ENCODE measurements at places on chromosomes 2 and 18.

- DNase-seq = no peak
Observed at GRCh38 chr2:220270481-220271070, 643.1 kb downstream of the SLC4A3 start.

- peak; percentile 54 for DNase-seq
Observed at GRCh38 chr18:80147418-80148325, 38.6 kb downstream of the ADNP2 start.

GRCh38 chr2:205032093-205032551 lies 486.8 kb downstream of the PARD3B start:
- no peak for DNase-seq

DNA sequence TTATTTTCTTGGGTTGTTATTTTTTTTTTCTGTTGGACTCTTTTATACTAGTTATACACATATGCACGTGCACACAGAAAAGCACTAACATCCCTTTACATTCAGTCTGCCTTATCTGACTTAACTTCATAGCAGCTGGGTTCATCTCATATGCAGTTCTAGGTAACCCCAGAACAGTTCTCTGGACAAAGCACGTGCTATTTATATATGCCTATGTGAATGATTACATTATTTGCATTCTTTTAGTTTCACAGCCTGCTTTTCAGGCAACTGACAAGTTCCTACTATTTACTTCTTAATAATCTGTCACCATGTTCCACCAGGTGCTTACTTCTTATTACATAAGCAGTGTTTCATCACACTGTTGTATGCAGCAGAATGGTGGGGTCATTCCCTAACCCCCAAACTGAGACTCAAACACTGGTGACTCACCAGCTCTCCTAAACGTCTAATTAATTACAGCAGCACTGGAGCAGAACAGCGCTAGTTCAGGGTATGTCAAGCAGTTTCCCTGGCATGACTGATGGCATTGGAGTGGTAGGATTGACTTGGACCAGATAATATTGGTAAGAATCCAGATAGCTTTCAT lies 372.8 kb downstream of the CLIP4 start:
- peak; percentile 58 for DNase-seq

- DNase-seq = no peak
Observed at GRCh38 chr2:165563468-165564225, 94.1 kb downstream of the CSRNP3 start.

- peak; percentile 76 for DNase-seq
Observed at GRCh38 chr2:109438773-109439389, 174.9 kb downstream of the SEPTIN10 start.

DNA sequence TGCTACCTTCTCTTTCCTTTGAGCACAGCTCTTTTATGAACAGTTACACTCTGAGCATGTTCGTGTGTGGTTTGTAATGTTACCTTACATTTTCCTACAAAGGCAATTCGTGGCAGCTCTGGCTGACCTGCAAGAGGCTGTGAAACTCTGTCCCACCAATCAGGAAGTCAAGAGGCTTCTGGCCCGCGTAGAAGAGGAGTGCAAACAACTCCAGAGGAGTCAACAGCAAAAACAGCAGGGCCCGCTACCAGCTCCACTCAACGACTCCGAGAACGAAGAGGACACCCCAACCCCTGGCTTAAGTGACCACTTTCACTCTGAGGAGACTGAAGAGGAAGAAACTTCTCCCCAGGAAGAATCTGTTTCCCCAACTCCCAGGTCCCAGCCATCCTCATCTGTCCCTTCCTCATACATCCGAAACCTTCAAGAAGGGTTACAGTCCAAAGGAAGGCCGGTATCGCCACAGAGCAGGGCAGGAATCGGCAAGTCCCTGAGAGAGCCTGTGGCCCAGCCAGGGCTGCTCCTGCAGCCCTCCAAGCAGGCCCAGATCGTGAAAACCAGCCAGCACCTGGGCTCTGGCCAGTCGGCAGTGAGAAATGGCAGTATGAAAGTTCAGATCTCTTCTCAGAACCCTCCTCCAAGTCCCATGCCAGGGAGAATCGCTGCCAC lies 56.9 kb downstream of the WDSUB1 start:
- DNase-seq = no peak

DNA sequence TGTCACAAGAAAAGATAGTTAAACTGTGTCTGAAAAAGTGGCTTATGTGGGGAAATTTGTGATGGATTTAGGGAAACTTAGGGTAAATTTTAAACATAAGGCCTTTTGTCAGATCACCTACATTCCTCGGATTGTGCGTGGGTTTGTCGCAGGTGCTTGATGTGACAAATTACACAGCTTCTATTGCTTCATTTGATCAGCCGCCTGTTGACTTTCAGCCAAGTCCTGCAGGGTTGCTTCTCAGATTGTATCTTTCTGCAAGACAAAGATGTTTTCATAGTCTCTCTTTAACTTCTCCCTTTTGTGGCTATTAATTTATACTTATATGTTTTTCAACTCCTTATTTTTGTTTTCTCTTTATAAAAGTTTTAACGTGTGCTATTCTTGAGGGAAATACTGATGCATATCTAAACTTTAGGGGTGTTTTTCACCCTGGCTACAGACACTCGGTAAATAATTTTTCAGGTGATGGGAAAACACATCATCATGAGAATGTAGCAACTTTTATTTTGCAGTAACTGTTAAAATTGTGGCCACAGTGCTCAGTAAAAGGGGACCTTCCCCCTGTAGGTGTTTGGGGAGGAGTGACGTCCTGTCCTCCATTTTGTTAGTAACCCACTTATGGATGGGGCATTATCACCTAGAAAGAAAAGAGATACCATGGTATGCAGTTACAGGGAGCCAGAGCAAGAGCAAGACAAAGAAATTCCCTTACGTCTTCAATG lies 31.4 kb downstream of the GALM start:
- DNase-seq = no peak

DNA sequence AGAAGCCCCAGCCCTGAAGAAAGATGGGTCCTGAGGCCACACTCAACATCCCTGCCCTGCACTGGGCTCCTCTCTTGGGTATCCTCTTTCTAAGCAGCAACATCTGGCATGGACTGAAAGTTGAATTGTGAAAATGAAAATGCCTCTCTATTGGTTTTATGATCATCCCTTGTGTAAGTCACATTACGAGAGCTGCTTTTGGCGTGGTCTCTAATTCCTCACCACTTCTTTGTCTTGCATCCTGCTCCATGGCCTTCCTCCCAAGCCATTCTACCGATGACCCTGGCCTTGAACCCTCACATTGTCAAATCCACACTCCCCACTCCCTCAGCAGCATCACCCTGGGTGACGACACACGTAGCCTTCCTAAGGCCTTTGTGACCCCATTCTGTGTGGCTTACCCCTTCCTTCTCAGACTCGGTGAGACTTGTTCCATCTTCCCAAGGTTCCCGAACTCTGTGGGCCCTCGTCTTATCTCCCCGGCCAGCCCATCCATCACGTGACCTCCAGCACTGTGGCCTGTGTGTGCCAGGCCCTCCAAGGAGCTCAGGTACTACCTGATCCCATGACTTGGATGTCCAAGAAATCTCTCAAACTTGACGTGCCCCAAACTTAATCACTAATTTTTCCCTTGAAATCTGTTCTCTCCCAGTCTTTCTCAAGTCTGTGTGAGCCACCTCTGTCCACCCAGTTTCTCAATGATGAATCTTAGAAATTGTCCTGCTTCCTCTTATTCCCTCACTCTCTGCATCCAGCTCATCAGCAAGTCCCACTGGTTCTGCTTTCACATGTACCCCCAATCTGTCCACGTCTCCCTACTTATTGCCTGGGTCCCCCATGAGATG lies 194.7 kb upstream of the HS6ST1 start:
- DNase-seq = no peak

DNA sequence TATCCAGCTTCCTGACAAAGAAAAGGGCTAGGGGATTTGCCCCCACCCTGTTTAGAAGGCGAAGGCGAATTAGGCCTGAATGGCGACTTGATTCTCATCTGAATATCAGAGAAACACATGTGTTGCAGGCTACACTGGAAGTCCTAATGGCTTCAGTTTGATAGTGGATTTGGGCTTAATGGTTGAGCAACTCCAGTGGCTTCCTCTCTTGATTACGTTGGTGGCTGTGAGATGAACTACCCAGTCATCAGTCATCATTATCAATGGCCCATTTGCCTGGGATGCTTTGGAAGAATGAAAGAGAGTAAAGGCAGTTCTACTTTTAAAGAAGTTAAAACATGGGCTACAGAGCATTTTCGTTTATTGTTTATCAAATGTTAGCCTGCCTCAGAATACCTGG lies 60.9 kb upstream of the IL1R1 start:
- DNase-seq = no peak

- no peak for DNase-seq
Observed at GRCh38 chr18:334575-335132, 66.8 kb upstream of the THOC1 start.

DNA sequence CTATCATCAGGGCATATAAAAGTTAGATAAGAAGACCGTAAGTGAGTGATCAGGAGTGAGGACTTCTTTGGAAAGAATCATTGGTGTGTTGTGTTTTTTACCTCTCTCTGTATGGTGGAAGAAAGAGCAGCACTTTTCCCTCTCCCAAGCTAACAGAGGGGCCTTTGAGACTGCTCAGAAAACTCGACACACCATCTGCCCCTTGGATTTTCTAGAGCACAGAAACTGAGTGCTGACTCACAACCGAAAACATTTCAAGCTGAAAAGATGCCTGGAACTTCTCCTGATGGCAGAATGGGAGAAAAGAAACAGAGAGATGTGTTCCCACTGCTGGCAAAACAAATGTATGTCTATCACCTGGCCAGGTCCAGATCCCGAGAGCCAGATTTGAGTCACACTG lies 156.6 kb downstream of the DNAH7 start:
- DNase-seq = no peak

DNA sequence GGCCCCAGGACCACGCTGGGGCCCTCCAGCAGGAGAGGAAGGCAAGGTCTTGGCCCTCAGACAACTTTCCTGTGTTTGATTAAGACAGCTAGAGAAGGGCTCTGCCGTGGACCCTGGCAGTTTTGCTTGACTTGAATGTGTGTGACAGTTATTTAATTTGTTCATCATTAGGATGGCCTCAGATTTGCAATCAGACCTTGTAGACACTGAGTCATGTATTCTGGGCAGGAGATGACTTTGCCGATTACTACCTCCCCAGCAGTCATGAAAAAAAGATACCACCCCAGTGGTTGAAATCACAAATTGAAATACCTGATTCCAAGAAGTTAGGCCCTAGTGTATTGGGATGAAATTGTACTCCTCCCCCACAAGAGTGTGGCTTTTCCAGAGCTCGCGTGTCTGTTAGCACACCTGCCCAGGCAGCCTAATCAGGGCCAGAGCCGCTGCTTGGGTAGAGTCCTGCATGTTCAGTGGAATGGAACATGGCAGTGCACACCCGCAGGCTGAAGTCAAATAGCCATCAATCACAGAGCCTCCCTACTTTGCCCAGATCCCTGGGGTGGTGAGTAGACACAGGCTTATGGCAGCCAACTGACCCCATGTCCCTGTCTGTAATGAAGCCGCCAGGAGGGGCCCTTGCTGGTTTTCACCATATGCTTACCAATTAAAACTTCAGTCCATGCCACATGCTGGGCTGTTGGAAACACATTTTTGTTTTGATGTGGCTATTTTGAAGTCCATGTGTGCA lies 122.5 kb downstream of the TPGS2 start:
- DNase-seq = no peak

DNA sequence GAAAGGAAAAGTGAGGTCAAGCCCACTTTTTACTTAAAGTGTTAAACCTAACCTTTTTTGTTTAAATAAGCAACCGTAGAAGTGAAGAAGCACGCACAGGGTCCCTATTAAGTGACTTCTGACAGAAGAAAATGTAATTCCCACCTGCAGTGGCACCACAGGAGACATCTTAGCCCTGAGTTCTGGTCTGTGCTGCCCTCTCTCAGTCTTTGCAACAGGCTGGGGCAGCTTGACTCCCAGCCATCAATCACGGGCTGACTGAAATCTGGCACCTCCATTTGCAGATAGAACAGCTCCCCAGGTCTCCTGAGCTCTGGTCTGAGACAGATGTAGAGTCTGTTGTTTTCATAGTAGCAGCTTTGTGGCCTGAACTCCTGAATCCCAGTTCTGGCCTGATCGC lies 170.0 kb downstream of the LTBP1 start:
- no peak for DNase-seq

Measured in HCEC 1CT (cell line).